Astrocyte of the cerebellum (primary cell): ENCODE measurements at places on chromosomes 6 and 20.

DNA sequence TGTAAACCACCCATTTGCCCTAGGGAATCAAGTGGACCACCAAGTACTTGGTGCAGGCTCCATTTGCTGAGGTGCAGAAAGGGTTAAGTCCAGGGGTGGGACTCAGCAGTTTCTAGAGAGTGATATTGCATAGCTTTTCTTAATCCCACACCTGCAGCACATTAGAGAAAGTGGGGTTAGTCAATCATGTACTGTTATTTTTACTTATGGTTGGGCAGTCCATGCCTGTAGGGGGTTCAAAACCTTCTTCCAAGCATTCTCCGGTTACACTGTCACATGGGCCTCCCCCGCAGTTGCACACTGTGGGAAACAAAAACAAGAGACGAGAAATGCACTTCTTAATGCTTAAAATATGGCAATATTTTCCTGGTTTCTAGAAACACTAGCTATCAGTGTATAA, 65.5 kb downstream of the LAMA4 start:
- DNase-seq: peak; percentile 76

DNA sequence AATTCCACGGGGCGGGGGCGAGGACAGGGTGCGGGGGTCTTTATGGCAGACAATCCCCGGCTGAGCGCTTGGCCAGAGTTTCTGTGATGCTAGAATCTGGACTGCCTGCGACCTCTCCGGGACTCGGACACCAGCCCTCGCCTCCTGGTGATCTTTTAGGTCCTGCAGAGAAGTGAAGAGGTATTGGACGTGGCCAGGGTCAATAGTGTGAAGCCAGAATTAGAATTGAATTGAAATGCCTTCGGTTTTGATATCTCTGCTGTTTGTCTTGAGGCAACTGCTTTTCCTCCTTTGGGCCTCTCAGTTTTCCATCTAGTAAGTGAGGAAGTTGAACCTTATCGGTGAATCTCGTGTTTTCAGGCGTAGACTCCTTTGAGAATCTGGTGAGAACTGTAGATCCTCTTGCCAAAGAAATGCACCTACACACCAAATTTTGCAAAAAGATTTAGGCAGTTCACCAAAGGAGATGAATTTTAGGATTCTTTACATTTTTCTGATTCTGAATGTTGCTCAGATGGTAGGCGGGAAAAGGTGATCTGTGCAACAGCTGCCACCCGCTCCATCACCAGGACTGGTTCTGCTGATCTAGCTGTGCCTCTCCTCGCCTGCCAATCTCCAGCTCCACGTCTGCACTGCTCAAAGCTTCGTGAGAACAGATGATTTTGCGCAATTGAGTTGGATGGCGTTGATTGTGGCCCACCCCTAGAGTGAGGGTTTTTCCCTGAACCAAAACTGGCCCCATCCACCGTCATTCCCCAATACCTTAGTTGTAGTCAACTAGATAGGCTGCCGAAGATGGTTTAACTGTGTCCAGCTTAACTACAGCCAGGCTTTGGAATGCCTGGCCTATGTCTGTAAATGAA, 837 bp upstream of the OSER1 start:
- no peak for DNase-seq

- DNase-seq: no peak
Observed at GRCh38 chr6:154619146-154619545, 108.7 kb upstream of the CNKSR3 start.

GRCh38 chr20:37823296-37823980, 79.5 kb upstream of the VSTM2L start:
- no peak for DNase-seq

- no peak for DNase-seq
Observed at GRCh38 chr6:156762547-156762946, 14.6 kb upstream of the ARID1B start.

- DNase-seq: no peak
Observed at GRCh38 chr20:50450881-50451752, 59.1 kb upstream of the PTPN1 start.

DNA sequence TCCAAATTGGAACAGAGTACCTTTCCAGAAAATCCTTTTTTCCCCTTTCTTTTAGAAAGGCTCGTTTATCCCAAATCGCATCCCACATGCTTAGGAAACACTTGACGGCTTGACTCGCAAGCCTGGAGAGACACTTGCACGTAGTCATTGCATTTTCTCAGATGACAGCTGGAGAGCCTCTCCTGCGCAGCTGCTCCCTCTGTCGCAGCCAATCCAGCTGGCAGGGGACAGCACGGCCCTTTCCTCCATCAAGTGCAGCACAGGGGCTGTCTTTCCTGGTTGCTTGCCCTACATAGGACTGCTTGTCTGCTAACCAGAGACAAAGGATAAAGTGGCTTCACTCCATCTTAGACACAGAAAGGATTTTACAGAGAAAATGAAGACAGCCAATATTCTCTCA, 77.6 kb upstream of the RGS17 start:
- no peak for DNase-seq

- DNase-seq: no peak
Observed at GRCh38 chr6:21556511-21556910, 37.0 kb upstream of the SOX4 start.

- no peak for DNase-seq
Observed at GRCh38 chr6:31272836-31273626, 1.1 kb upstream of the HLA-C start.

- DNase-seq: no peak
Observed at GRCh38 chr20:63705232-63706026, 2.3 kb downstream of the ARFRP1 start.

DNA sequence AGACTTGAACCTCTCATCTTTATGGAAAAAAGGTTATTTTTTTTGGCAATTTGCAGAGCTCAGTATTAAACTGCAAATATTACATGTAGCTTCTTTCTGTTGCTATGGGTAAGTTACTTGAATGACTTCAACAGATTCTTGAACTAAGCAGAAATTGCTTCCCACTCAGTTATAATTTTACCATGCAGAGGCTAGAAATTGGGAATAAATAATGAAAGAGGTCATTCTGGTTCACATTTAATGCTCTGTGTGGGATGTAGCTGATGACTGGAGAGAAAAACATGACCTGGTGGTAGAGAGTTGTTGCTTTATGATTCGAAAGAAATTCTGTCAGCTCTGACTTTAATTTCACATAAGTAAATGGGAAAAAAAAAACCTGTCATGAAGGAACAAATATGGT, 16.8 kb upstream of the ADGB start:
- DNase-seq: no peak

DNA sequence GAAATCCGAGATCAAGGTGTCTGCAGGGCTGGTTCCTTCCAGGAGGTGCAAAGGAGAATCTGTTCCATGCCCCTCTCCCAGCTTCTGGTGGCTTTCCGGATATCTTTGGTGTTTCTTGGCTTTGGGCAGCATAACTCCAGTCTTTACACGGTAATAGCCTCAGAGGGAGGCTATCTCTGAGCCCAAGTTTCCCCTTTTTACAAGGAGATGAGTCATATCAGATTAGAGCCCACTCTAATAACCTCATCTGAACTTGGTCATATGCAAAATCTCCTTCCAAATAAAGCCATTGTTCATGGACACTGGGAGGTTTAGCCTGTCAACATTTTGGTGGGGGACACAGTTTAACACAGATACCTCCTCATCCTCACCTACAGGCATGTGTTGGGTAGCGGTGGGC, 213.7 kb downstream of the ATXN1 start:
- no peak for DNase-seq

- DNase-seq: no peak
Observed at GRCh38 chr6:107976155-107976783, 18.3 kb upstream of the SEC63 start.

DNA sequence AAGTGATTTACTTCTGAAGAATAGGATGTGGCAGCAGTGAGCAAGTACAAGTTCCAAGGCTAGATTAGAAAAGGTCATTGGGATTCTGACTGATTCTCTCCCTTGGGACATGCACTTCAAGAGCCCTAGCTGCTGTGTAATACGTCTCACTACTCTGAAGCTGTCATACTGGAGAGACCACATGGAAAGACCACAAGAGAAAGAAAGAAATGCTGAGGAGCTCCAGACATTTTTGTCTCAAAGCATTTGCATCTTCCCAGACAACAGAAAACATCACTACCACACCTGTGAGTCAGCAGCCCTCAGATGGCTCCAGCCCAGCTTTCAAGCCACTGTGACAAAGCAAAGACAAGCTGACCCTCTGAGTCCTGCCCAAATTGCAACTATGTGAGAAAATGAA, 20.7 kb downstream of the TENT5A start:
- DNase-seq: no peak

DNA sequence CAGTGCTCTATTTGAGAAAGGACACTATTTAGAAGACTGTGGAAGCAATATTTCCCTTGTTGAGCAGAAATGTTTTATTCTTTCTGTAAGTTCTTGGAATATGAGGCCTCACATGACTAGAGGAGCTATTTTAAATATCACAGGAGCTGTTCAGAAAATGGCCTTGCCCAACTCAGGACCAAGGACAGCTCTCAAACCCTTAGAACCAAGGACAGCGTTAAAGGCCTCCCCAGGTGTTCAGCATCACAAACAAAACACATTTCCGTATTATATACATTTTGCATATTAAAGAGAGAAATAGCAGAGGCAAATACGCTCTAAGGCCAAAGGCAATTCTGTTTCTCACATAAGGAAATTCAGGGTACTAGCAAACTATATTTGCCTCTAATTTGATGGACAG, 631.4 kb downstream of the CDH26 start:
- no peak for DNase-seq

DNA sequence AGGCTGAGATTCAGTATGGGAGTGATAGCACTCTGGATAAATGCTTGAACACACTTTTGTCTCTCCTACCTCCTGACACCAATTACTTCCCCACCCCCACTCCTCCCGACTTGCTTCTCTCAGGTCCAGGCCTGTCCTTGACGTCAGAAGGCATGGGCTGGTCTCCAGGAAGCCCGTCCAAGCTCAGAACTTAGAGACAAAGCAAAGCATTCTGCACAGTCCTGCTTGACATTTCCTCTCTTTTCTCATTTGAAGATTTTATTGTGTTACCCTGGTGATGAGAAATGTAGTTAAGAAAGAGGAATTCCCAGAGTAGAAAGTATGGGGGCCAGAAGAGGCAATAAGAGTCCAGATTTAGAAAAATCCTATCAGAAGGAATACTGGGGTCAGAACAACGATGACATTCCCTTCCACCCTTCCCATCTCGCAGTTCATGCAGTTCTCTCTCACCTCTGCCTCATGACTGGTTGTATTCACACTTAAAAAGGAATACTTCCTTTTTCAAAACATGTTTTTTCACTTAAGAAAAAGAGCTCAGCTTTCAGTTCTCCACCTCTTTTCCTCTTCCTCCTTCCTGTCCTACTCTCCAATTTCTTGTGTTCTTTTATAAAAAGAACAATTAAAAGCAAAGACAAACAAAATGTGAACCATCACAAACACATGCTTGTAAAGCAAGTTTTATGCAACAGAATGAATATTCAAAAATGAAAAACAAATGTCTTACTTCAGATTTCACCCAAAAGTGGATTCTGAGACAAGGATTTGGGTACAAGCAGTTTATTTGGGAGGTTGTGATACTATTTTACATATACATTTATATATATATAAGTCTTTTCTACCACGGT, 18.5 kb upstream of the FAM184A start:
- DNase-seq: peak; percentile 19

GRCh38 chr20:20802328-20802727, 89.9 kb upstream of the RALGAPA2 start:
- DNase-seq: no peak

- no peak for DNase-seq
Observed at GRCh38 chr6:79713701-79714322, 82.7 kb downstream of the SH3BGRL2 start.

- DNase-seq: no peak
Observed at GRCh38 chr20:51562027-51562331, 19.5 kb upstream of the NFATC2 start.

GRCh38 chr6:154954347-154954746, 40.8 kb upstream of the TIAM2 start:
- DNase-seq: no peak

DNA sequence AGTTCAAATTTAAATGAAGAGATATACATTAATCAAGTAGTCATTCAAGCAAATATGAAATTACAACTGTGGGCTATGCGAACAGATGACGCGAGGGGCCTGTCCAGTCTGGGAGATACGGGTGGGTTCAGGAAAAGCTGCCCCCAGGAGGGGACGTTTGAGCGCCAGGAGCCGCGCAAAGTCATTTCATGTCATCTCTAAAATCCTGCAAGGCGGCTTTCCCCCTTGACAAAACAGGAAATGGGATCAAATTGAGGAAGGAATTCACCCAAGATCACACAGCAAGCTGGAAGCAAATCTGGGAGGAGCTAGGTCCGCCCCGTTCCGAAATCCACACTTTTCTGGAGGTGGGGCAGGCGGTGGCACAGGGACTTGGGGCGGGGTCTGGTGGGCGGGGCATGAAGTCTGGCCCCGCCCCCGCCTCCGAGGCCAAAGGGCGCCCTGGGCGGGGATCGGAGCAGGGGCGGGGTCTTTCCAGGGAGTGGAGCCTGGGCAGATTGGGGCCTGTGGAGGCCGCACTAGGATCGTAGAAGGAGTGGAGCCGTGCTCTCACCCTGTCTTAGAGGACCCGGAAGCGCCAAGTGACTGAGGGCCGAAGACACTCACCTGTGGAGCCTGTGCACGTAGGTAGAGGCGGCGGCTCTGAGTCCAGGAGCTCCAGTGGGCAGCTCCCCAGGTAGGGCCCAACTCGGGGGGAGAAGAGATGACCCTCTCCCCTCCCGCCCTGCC, at the start of gene LPIN3:
Gene LPIN3 (plus strand): TSS at position 495 of the 729 bp plus-strand sequence. CDS start 4,983 bp downstream, outside the sequence.
- peak; percentile 38 for DNase-seq

GRCh38 chr6:110322874-110323242, 35.3 kb downstream of the METTL24 start:
- DNase-seq: no peak

DNA sequence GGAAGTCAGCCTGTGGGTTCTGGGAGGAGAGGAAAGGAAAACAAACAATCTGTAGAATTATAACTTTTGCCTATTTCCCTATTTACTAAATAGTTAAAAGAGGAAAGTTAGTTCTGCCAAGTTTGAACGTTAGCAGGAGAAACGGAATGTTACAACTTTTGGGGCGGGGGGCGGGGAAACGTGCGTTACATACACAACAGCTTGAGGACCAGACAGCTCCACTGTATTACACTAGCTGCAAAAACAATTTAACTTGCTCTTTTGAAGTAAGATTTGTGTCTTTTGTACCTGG, 498 bp upstream of the PRDM1 start:
- DNase-seq: no peak

DNA sequence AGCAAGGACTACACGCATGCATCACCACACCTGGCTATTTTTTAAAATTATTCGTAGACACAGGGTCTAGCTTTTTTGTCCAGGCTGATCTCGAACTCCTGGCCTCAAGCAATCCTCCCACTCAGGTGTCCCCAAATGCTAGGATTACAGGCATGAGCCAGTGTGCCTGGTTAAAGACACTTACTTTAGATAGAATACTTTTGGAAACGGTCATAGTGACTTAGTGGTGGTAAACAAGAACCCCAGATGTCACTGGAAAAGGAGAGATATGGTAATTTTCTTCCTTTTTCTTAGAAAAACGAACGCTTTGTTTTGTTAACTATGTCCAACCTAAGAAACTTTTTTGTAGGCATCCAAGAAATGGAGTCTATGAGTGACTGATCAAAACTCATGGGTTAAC, 137.3 kb downstream of the TFAP2B start:
- DNase-seq: no peak

GRCh38 chr20:50399917-50400704, 110.1 kb upstream of the PTPN1 start:
- DNase-seq: no peak

- no peak for DNase-seq
Observed at GRCh38 chr6:167462514-167463312, 137.8 kb downstream of the TTLL2 start.

GRCh38 chr6:109336221-109336961, 45.9 kb downstream of the CD164 start:
- peak; percentile 12 for DNase-seq

GRCh38 chr6:128233531-128233930, 286.9 kb downstream of the PTPRK start:
- no peak for DNase-seq

GRCh38 chr6:75116946-75117345, 88.9 kb downstream of the COL12A1 start:
- no peak for DNase-seq
